ENCODE measurements at places on chromosomes 6 and 20.

GRCh38 chr20:11607047-11607446 lies 310.6 kb upstream of the BTBD3 start:
- no peak for DNase-seq

DNA sequence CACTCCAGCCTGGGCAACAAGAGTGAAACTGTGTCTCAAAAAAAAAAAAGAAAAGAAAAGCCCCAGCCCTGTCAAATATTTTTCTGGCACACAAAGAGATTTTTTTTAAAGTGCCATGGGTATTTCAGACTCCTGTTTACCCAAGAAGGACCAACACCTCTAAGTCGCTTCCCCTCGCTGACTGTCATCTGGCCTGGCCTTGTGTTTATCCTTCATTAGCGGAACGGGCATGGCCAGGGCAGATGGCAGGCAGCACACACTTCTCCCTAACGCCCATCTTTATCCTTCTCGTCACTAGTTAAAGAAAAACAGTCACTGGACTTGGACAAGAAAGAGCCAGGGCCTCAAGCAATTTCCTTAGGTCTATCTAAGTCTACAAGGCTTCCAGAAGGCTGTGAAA lies 7.3 kb upstream of the CBFA2T2 start:
- no peak for DNase-seq

GRCh38 chr6:89295981-89296380 lies 19.1 kb downstream of the GABRR2 start:
- no peak for DNase-seq

GRCh38 chr6:8865451-8865850 lies 430.1 kb upstream of the SLC35B3 start:
- no peak for DNase-seq

Data from CD4-positive, alpha-beta T cell treated with Interferon gamma for 1 hour (primary cell).